ENCODE measurements at places on chromosomes 1 and 21.

DNA sequence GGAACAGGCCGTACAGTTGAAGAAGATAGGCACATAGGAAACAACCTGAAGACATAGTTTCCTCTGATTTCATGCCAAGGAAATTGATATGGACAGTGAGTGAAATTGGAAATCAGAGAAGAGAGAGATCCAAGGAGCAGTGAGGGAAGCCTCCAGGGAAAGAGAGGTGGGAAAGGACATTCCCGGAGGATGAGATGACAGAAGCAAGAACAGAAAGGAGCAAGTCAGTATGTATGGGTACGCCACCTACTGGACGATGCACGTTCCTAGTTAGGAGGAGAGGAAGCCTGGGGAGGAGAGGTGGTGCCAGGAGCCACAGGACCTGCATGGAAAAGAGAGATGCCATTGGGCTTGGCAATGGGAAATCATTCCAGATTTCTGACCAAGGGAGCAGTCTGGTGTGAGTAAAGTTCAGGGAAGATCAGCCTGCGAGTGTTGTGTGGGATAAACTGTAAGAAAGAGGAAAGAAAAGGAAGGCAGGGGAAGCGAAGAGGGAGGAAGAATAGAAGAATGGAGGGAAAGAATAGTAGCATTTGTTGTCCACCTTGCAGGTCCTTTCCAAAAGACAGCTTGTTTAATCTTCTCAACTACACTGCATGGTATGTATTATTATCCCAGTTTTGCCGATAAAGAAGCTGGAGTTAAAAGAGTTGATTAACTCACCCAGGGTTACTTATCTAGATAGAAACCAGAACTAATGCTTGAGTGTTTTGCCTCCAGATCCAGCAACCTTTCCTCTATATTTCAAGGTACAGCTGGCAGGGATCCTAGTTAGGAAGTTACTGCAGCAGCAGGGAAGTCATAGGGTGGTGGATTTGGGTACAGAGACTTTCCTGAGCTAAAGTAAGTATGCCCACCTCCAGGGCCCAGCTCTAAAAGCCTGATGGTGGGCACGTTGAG is 27.4 kb downstream of the C1orf116 start:
- no peak for DNase-seq

DNA sequence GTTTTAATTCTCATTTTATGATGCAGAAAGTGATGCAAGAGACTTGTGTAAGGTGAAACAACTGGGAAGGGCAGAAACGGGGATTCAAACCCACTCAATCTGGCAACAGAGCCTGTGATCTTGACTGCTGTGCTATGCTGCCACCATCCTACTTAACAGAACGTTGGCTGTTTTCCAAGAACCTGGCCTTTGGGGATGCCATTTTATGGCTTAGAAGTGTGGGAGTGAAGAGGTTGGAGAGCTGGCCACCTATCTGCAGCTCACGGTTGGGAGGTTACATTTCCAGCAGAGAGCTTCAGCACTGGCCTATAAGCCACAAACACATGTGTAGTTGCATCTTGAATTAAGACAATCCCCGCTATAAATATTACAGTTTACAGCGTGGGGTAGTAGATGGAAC is 235.3 kb downstream of the PRDM2 start:
- DNase-seq = no peak

DNA sequence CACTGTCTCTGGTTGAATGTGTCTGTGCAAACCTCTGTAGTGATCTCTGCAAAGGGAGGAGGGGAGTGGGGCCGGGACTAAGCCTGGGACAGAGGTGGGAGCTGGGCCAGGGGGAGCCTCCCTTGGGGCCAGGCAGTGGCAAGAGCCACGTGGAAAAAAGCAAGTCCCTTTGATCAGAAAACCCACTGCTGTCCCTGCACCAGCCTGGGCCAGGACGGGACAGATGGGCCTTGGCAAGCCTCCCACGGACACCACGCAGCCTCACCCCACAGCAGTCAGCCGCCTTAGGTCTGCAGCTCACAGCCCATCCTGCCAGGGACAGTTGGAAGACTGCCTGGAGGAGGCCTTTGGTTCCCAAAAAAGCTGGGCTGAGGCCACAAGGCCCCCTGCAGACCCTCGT is 11.7 kb upstream of the TRAPPC10 start:
- DNase-seq = no peak

DNA sequence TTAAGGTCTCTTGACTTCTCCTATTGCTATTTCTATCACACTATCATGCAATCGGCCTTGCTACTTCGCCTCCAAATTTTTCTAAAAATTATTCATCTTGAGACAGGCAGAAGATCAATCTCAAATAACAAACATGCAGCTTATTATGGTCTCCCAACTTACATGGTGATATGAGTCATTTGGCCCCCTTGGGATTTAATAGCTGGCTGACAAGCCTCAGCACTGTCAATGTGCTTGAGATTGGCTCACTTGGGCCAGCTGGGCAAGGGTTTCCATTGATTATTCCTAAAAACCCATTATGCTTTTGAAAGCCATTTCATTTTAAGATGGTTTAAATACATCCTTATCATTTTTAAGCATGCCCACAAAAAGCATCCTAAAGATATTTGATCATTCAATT is 224.5 kb upstream of the NFIA start:
- DNase-seq = no peak

DNA sequence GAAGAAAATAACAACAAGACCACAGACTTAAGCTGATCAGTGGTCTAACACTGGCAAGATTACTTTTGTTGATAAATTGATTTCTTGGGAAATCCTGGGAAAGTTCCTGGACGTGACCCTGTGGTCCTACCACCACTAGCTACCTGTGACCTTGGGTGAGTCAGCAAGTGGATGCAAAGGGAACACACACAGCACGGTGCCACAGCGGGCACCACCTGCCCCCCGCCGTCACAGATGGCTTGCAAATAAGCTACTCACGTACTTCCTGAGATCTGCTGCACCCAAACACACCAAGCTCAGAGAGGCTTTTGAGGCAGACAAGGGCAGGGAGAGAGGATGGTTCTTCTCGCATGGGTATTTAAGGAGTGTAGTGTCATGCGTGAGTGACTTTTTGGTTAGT is 12.7 kb downstream of the CFAP298 start:
- no peak for DNase-seq

- no peak for DNase-seq
These were observed 1678.9 kb downstream of the KCNT2 start for GRCh38 chr1:194929357-194929756.

DNA sequence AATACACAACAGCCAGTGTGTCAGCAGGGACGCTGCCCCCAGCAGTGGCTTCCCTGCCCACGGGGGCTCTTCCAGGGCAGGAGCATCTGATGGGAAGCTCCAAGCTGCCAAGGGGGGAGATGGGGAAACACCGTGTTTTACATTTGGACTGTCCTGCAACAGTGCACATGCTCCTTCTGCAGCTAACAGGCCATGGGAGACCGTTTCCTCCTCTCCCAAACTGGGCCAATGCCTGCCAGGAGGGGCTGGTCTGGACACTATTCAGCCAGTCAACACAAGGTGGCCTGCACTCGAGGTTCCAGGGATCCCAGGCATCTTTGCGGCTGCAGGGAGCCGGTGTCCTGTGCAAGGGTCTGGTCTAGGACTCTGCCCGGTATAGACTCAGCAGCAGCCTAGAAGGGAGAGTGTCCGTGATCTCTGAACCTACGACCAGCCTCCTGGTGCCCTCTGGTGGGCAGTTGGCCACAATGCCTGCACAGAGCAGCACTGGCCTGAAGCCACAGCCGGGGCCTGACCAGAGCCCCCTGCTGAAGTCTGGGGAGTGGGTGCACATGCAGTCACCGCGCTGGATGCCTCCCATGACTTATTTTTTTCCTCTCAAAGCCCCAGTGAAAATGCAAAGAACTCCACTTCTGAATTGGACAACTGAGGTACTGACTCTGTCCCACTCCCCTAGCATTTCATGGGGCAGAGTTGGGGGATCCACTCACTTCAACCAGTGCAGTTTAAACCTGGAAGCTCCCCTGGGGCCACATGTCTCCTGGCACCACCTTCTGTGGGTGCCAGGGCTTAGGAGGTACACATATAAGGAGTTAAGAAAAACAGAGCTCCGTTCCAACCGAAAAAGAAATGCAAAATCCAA is 33.3 kb downstream of the RCC2 start:
- DNase-seq = no peak

- DNase-seq = no peak
These were observed 100.6 kb downstream of the DISC1 start for GRCh38 chr1:231727171-231727570.

- DNase-seq = no peak
These were observed at the start of gene L1TD1 for GRCh38 chr1:62194651-62195544. TSS of gene L1TD1 (plus strand) at chr1:62194849. CDS start at chr1:62206629, 11,780 bp downstream.

GRCh38 chr1:185341196-185341781 is 24.2 kb upstream of the IVNS1ABP start:
- no peak for DNase-seq

GRCh38 chr1:244164511-244164890 is 113.4 kb downstream of the ZBTB18 start:
- DNase-seq = no peak

- DNase-seq = no peak
These were observed 3.3 kb upstream of the SPATA1 start for GRCh38 chr1:84502927-84503326.

- no peak for DNase-seq
These were observed 50.0 kb downstream of the HHAT start for GRCh38 chr1:210378736-210379135.

GRCh38 chr1:112460615-112461014 is 48.1 kb upstream of the WNT2B start:
- DNase-seq = no peak
